ENCODE measurements at places on chromosomes 4 and X.

DNA sequence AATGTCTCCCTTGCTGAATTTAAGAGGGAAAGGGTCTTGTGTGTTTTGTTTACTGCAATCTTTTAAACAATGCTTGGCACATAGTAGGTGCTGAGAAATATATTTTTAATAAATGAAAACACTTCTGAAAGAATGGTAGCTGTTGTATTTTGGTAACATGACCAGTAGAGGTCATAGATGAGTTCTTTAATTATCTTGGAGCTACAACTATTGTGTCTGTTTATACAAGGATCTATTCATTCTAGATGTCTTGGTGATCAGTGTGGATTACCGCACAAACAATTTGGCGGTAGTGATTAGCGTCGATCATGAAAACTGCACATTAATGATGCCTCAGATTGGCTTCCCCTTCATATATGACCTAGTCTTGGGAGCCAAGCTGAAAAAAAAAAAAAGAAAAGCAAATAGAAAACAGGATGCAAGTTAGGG lies 21.4 kb upstream of the SCRG1 start:
- DNase-seq = no peak

GRCh38 chr4:46839128-46839527 lies 69.9 kb downstream of the COX7B2 start:
- DNase-seq = no peak

GRCh38 chr4:109588176-109588575 lies 28.1 kb downstream of the MCUB start:
- no peak for DNase-seq

DNA sequence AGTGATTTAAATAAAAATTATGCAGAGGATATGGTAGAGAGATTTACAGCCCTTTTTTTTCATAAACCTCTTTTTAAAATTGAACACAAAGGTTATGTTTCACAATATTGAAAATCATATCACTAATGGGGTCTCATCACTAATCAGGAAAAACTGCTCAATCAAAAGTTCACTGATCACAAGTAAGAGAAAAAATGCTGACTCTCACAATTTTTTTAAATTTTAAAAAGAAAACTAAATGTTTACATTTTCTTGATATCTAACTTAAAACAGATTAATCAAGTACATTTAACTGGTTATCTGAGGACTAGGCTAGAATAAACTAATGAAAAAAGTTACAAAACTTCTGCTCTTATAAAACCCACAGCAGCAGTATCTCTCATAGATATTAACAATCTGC lies 8.5 kb downstream of the LAMTOR3 start:
- no peak for DNase-seq

- peak; percentile 64 for DNase-seq
Measured at GRCh38 chr4:74397748-74398426, 32.9 kb downstream of the EREG start.
